NCI-H526 (cell line): ENCODE measurements at places on chromosomes 12 and 14.

DNA sequence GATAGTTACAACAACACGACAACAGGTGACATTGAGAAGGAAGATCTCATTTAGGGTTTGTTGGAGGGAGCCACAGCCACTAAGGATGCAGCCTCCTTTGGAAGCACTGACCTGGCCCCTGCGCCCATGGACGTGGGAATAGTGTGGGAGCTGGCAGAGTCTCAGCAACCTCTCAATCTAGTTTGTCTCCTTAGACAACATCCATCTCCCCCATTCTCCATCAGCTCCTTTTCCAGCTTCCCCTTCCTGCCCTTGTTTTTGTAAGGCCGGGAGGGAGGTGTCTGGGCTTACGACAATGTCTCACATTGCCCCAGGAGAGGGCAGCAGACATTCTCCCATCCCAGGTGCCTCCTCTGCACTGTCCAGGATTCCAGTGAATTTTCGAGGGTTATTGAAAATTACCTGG, 170.2 kb upstream of the PZP start:
- DNase-seq = peak; percentile 73

GRCh38 chr14:76439237-76439775, 63.4 kb downstream of the ESRRB start:
- no peak for DNase-seq

GRCh38 chr14:68637106-68638021, 155.5 kb downstream of the ZFP36L1 start:
- no peak for DNase-seq

- DNase-seq = no peak
Measured at GRCh38 chr14:71194251-71194650, 287.0 kb downstream of the PCNX1 start.

DNA sequence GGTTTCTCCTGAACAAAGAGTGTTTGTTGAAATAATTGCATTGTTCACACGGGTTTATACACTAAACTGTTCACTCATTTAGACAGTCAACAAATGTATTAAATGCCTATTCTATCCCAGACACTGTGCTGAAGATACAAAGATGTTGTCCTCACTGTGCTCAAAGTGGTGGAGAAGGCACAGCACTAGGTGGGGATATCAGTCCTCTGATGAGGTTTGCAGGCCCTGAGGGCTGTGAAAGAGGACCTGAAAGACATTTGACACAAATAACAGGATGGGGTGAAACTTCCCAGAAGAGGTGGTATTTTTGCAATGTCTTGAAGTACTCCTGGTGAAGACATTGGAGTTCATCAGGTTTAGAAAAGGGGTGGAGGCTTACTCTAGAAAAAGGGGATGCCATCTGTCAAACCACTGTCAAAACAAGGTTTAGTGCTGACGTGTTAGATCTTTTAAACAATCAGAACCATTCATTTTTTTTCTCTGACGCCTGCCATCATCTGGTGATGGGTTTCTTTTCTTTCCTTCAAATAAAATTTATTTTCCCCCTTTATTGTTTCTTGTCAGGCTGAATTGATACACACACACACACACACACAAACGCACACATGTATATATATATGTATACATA, 69.5 kb downstream of the ACSS3 start:
- no peak for DNase-seq

- DNase-seq = no peak
Measured at GRCh38 chr14:79281244-79282152, 929.8 kb downstream of the DIO2 start.

GRCh38 chr14:73403181-73403752, 55.1 kb downstream of the NUMB start:
- no peak for DNase-seq

DNA sequence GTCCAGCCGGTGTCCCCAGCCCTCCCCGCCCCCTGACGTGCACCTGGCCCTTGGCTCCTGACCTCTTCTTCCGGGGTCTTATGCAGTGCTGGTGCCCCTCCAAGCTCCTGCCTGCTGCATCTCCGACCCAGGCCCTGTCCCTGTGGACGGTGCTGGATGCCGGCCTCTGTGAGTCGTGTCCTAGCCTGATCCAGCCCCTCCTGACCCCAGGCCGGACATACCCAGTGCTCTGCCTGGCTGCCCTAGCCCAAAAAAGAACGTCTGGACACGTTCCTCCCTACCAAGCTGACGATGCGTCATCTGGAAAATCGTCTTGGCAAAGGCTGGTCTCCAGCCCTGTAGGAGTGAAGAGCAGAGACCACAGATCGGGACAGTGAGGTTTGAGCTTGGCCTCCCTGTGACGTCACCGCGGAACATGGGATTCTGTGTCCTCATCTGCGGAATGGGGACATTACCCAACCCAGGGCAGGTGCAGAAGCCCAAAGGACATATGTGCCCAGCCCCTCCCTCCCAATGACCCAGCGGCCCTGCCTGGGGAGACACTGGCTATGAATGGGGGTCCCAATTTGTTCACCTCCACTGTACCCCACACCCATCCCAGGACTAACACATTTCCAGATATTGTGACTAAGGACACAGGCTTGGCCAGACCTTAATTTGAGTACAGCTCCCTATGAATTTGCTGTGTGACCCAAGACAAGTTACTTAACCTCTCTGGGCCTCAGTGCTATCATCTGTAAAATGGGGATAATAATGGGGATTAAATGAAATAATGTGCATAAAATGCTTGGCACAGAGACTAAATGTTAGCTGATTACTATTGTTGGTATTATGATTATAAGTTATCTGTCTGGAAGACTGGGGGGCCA, 51.0 kb upstream of the BCL11B start:
- DNase-seq = no peak

GRCh38 chr12:55675666-55676065, 32.0 kb downstream of the ITGA7 start:
- no peak for DNase-seq

DNA sequence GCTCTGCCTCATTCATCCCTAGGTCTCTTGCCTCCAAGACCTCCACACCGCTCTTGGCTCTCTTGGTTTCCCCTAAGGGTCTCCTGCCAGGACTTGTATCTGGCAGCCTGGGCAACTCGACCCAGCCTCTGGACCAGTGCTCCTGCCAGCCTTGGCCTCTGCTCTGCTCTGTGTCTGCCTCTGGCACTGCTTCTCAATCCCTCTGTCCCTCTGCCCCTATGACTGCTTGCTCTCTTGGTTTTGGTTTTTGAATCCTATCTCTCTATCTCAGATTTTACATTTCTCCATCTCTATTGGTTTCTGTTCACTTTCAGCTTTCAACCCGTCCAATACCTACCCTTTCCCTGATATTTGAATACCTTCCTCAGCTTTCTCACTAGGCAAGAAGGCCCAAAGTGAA, 6.3 kb downstream of the ITGA5 start:
- no peak for DNase-seq

DNA sequence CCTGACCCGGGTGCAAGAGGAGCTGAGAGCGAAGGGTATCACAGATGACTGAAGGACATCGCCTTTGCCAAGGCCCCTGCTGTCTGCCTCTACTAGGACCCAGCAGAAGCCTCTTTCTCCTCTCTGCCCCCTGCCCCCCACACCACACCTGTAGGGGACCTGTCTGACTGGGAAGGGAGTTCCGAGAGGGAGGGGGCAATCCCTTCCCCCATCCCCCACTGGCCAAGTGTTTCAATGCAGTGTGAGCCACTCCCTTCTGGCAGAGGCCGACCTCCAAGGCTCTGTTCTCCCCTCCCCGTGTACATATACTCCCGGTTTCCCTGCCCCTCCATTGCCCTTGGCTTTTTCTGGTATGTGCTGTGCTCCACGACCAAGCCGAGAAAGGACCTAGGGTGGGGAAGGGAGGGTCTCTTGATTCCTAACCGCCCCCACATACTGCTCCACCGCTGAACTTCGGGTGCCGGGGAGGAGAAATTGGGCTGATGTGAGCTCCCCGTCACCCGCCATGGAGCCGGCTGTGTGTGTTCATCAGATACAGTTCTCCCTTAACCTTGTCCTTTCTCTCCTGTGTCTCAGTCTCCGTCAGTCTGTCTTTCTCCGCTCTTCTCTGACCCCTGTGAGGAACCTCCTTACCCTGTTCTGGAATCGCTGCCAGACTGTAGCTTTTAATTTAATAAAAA, 2.0 kb upstream of the ARHGEF25 start:
- no peak for DNase-seq

DNA sequence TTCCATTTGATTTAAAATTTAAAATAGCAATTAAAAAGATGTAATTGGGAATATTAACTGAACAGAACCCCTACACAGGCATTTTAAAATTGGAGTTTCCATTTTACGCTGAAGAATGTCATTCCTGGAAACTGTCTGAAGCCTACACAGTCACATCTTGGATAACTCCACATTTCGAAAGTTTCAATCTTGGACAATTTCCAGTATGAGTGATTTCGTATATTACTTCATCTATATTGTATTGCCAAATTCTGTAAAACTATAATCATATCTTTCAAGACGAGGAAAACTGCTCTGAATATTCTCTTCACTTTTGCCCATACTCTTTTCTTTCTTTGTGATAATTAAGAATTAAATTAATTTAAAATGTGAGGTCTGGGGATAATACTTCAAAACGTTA, 194.2 kb upstream of the ABCD2 start:
- no peak for DNase-seq

- DNase-seq = no peak
Measured at GRCh38 chr14:90019824-90020523, 41.8 kb upstream of the KCNK13 start.

GRCh38 chr12:2337031-2338010, 284.5 kb downstream of the CACNA1C start:
- DNase-seq = no peak

DNA sequence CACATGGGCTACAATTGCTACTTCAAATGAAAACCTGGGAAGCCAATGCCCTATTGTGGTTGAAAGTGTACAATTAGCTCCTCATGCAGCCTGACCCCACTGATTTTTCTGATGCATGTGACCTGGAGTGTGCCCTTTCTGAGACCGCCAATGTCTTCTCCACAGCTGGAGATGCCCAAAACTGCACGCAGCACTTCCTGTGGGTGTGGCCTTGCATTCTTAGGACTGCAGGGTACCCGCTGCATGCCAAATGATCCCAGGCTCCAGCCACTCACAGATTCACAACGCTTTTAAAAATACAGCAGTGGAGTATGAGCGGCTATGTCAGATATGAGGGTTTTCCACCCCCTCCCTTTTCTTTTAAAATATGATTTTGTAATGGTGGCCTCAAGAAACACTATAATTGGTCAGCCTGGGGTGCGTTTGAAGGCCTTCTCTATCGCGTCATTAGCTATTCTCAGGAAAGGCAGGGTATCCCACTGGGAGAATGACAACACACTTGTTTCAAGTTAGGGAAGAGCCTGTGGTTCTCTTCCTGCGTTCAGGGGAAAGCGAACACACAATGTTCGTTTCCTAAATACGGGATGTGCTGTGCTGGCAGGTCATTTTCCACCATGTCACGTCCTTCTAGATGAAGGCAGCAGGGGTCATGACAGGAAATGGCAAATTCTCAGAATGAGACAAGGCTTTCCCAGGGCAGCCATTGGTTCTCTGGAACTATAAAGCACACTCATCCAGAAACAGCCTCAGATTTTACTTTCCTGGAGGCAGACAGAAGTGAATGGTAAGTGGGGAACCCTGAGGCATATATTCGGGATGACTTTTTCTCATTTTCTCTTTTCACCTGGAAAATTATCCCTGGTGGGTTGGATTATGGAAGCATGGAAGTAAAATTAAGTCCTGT, at the start of gene APOLD1:
Gene APOLD1 (plus strand): TSS at position 749 of the 904 bp plus-strand sequence. CDS start 33 bp downstream, at position 782.
- no peak for DNase-seq

- no peak for DNase-seq
Measured at GRCh38 chr14:69038455-69039287, 59.6 kb upstream of the ACTN1 start.

GRCh38 chr14:22821193-22822015, 6.2 kb upstream of the SLC7A7 start:
- DNase-seq = no peak

GRCh38 chr12:105036937-105037649, 47.2 kb downstream of the ALDH1L2 start:
- no peak for DNase-seq

DNA sequence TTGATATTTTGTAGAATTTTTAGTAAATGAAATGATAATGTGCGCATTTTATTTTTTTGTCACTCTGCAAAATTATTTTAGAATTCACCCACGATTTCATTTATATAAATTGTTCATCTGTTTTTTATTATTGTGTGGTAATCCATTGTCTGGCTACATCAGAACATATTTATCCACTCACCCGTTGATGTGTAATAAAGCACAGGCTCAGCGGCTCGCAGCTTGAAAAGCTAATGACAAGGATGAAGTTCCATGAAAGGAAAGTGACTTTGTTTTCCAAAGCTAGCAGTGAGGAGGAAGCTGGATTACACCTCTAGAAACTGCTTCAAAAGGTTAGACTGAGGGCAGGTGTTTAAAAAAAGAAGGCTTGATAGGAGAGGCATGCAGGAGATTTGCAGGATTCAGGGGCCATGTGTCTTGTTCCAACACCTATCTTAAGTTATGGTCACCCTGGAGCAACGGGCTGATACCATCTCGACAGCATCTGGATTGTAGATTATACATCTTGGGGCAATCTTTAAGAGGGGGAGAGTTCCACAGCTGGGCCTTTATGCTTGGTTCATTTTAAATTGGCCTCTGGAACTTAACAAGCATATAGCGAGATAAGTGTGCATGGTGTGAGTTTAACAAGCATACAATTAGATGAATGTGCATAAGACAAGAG, 194.1 kb downstream of the TMTC3 start:
- no peak for DNase-seq

DNA sequence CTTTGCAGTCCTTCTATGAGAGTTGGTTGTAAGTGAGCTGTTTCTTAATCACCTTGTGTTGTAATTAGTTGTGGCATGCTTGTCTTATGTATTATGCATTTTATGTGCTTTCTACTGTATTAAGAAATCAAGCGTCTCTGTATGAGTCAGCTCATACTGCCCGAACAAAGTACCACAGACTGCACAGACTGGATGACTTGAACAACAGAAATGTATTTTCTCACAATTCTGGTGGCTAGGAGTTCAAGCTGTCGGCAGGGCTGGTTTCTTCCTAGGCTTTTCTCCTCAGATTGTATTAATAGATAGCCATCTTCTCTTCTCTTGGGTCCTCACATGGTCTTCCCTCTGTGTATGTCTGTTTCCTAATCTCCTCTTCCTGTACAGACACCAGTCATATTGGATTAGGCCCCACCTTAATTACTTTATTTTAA, 77.7 kb downstream of the FLRT2 start:
- no peak for DNase-seq

- no peak for DNase-seq
Measured at GRCh38 chr14:103731916-103732867, 16.6 kb downstream of the ZFYVE21 start.

- DNase-seq = no peak
Measured at GRCh38 chr12:132185705-132186104, 41.4 kb downstream of the NOC4L start.

- no peak for DNase-seq
Measured at GRCh38 chr12:64171715-64172114, 50.4 kb downstream of the KICS2 start.

- no peak for DNase-seq
Measured at GRCh38 chr12:79900951-79901350, 33.9 kb downstream of the PPP1R12A start.

DNA sequence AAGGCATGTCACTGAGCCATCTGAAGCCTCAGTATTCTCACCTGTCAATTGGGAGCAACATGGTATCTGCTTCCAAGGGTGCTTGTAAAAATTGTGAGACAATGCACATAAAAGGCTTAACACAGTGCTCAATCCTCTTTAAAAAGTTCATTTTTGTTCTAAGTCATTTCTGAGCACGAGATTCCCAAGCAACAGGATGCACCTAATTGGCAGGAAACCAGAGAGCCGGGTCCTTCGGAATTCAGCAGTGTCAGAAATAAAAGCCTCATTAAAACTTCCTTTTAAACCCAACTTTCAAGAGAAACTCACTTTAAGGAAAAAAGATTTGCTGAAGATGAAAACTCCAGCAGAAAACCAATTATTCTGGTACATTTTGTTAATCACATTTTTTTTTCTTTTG, 112.4 kb upstream of the NOS1 start:
- no peak for DNase-seq
